ENCODE measurements at places on chromosomes 6 and 20.

DNA sequence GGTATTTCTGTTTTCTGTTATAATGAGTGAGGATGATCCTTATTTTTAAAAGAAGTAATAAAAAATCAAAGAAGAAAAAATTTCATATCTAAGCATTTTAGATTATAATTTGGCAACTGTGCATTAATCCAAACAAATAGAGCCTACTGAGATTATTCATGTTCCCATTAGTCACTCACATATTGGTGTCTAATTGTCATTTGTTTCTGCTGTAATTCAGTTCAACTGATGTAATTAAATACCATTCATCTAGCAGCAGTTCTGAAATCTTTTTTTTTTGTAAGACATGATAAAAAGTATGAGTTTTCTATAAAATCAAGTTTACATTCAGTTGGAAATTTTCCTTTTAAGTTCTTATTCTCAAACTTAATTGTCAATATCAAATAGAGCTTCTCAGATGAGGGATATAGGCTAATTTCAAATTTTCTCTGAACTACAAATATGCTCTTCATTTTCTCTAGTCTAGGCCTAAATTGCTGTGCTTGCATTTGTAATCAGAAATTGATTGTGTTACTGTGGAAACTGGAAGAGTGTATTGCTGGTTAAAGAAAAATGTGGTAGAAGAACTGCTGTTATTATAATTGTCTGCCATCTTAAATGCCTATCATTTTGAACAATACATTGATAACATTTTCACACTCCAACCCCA, 23.6 kb downstream of the PACRG start:
- no peak for DNase-seq

DNA sequence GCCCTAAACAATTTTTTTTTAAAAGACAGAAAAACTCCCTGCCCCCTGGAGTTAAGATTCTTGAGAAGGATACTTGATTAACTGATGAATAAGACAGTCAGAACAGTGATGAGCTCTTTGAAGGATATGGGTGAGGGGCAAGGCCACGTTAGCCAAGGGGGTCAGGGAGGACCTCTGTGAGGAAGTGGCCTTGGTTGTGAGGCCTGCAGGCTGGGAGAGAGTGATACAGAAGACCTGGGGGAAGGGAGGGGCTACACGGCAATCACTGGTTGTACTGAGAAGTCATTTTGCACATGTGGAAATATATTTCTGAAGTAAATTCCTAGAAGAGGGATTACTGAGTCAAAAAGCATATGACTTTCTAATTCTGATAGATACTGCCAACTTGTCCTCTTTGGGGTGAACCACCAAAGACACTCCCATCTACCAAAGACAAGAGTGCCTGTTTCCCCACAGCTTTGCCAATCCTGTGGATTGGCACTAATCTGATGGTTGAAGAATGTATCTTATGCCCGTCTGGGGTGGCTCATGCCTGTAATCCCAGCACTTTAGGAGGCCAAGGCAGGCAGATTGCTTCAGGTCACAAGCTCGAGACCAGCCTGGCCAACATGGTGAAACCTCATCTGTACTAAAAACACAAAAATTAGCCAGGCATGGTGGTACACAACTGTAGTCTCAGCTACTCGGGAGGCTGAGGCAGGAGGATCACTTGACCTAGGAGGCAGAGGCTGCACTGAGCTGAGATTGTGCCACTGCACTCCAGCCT, 22.3 kb upstream of the BCAS4 start:
- no peak for DNase-seq

GRCh38 chr6:114159727-114160126, 183.1 kb downstream of the HS3ST5 start:
- DNase-seq: no peak

DNA sequence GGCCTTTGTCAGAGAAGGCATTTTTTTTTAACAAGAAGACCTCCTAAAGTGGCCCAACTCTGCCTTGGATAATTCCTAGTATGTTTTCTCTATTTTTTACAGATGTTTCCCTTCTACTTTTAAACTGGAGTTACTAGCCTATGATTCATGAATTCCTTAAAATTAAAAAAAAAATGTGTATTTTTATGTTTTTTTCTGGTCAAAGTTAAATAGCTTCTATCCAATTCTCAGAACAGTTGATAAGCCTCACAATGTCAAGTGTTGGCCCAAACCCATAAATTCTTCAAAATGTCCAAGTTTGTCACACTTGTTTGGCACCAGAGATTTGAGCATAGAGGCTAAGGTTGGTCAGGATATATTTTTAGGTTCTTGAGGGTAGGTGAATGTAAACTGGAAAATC, 64.0 kb downstream of the JAG1 start:
- no peak for DNase-seq

DNA sequence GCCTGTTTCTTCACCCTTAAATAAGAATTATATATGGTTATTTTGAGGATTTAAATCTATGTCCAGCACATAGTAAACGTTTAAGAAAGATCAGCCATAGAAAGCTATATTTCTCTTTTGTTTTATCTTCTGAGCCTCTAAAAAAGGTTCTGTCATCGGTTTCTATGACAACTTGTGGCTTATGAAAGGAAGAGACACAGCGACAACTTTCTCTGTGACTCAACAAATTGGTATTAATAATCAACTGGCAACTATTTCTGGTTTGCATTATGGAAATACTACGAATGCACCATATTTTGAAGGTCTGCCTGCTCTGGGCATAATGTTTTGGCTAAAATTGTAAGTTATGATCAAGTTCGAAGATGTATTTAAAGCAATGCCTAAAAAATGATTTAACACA, 751.0 kb downstream of the CD109 start:
- DNase-seq: no peak

- DNase-seq: no peak
Observed at GRCh38 chr6:9380568-9380967, 945.2 kb upstream of the SLC35B3 start.

DNA sequence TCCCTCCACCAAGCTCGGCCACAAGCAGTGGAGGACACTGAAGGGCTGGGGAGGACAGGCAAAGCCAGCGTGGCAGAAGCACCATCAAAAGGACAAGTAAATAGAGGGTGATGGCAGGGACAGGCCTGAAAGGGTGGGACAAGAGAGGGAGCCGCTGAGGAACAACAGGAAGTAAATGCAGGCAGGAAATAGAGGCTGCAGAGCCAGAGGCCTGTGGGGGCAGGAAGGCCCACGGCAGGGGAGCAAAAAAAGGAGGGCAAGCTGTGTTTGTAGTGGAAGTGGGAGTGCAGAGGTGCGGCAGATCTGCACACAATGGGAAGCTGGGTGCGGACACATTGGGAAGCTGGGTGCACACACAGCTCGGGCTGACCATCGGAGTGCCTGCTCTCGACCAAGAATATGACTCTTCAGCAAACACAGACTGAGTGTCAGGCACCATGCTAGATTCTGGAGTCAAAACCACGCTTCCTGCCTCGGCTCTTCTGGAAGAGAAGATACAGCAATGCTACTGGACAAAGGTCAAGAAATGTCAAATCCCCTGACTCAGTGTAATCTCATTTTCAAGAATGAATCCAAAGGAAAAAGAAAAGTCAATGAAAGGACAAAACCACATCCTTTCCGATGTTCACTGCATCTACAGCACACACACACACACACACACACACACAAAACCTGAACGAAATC, 40.4 kb upstream of the RAB22A start:
- no peak for DNase-seq

DNA sequence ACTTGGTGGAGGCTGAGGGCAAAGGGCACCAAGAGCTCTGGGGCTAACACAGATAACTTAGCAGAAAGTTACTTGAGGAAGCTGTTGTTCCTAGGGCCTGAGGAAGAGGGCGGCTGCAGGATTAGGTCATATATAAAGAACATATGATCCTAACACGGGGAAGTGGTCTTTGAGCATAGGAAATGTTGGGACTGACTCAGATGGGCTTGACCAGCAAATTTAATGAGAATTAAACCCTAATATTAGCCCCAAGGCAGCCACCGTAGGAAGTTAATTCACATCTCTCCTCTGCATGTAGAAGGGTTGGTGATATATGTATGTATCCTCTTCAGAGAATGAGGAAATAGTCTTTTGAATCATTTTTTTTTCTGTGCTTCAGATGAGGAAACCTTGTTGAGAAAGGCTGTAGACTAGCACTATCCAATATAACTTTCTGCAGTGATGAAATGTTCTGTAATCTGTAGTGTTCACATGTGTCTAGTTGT, 9.2 kb upstream of the ZBTB9 start:
- no peak for DNase-seq

DNA sequence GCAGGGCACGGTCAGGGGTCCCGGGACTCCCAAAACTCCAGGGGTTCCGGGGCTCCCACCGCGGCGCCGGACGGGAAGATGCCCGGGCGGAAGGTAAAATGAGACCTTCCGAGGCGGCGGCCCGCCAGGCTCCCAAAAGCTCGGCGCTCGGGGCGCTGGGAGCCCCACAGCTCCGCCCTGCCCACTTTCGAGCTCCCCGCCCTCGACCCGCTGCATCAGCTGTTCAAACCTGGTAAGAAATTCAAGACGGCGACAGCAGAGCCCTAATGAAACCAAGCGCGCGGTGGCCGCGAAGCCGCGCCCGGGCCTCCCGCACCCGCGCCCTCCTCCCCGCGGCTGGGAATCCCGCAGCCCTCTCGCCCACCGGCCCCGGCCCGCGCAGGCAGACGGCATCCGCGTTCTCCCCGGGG, 369 bp downstream of the SLC4A11 start:
- no peak for DNase-seq

DNA sequence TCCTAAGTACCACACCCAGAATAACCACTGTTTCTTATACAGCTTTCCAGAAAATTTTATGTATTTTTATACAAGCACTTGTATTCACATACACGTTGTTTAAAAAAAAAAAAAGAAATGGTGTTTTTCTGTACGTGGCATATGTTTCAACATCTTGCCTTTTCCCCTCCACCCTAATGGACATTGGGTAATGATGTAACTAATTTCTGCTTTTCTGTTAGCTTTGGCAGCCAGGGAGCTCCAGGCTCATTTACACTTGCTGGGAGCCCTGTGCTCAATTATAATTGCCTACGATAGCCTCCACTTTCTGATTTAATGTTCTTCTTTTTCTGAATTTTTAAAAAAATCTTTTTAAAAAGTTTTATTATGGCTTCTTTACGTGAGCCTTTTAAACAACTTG, 352.4 kb downstream of the UTRN start:
- DNase-seq: no peak

DNA sequence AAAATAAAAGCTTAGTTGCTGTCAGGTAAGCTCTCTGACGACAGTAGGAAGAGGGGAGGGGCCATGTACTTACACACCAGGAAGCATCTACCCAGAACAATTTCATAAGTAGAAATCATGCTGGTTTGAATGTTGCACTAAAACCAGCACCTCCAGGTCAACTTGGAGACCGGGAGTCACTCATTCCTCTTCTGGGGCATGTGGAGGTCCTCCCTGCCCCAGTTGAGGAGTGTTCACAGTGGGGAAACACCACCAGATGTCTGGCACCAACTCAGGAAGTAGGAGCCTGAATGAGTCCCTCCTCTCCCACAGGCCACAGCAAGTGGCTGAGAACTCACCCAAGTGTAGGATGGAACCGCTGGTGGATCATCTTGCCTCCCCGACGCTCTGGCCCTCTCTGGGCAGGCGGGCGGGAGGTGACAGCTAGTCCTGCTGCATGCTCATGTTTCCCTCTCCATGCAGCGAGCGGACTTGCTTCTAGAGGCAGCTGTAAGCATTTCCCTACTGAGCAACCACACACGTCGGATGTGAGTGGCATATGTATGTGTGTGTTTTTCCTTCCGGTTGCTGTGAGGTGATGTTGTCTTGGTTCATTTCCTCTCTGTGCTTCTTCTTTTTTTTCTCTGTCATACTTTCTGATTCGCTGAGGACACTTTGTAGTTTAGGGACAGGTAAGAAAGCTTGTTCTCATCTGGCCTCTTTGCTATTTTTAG, 149.5 kb upstream of the NEDD9 start:
- no peak for DNase-seq

GRCh38 chr20:25543068-25543467, 42.3 kb downstream of the NINL start:
- no peak for DNase-seq

DNA sequence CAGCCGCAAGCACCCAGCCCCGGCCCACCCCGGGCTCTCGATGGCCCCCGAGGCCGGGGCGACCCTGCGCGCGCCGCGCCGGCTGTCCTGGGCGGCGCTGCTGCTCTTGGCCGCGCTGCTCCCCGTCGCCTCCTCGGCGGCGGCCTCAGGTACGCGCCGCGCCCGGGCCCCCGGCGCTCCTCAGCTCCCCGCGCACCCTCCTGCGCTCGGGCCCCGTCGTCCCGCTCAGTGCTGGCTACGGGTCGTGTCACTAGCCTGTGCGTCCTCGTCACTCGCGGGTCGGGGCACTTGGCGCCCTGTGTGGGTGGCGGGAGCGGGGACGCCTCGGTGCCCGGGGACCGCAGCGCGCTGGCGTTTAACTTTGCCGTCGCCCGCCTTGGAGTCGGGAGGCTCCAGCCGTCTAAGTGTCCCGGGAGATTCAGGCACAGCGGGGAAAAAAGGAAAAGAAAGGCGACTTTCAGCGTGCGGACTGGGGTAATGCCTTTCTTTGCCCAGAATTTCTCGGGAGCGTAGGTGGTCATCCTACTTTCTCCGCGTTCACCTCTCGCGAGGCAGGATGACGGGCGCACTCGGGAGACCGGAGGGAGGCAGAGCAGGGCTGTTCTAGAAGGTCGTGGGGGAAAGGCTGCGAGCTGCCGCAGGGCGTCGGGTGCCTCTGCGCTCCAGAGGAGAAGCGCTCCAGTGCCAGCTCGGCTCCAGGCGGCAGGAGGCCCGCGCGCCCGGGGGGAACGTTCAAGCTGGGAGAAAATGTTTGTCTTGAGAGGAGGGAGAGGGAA, 545 bp downstream of the FNDC1 start:
- DNase-seq: no peak

DNA sequence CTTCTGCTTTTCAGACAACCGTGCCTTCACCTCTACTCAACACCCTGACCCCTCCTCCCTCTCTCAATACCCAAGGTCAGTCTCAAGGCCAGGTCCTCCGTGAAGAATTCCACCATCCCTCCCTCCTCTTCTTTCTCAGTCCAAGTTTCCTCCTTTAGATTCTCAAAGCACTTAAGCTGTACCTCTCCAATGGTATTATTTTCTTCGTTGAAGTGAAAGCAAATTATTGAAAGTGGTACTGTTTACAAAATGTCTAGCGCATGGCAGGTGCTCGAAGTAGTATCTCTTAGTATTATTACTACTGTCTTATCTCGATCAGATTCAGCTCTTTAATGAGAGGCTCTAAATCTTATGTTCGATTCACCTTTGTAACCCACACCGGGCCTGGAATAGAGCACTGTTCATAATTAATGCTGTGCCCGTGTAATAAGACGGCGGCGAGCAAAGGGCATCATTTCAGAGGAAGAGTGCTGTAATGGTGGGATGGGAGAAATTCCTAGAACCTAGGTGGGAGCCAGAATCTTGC, 593 bp upstream of the RALGAPB start:
- DNase-seq: no peak
